Brain (organoid and tissue), 16 donors: ENCODE measurements at places on chromosomes 6 and 20.
A peak's percentile ranks its signal among the peaks of the same experiment; 100 is the strongest.

DNA sequence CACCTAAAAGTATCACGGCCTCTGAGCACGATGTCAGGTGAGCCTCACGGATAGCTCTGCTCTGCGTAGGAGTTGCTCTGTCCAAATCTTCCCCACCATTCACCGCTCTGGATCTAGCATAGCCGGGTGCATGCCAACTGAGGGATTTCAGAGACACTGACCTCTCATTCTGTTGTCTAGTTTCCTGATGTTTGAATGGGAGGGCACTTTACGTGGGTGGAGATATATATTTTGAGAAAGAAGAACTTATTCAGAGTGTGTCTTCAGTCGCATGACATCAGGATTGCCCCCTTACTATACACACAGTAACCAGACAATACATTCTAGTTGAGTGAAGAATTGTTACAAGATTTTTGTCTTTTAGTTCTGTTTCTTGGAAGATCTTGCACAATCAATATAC, 96.5 kb upstream of the CITED2 start:
- DNase-seq: no peak

GRCh38 chr6:121876721-121877120, 441.3 kb downstream of the GJA1 start:
- DNase-seq: no peak

DNA sequence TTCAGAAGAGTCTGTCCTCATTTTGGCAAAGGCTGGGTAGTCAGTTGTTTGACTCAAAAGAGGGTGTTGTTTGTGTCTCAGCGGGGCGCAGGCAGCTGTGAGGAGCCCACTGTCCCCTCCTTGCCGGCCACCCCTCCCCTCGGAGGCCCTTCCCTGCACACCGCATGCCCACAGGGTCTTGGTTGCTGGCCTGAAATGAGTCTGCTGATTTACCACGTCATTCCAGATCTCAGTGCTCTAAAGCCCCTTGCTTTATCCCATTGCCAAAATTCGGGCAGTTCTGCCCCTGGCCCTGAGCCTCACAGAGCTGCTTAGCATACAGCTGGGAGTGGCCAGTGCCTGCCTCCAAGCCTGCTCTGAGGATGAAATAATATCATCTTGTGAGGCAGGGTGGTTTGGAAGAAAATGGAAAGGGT, 220.7 kb downstream of the UST start:
- DNase-seq: peak; percentile 41

DNA sequence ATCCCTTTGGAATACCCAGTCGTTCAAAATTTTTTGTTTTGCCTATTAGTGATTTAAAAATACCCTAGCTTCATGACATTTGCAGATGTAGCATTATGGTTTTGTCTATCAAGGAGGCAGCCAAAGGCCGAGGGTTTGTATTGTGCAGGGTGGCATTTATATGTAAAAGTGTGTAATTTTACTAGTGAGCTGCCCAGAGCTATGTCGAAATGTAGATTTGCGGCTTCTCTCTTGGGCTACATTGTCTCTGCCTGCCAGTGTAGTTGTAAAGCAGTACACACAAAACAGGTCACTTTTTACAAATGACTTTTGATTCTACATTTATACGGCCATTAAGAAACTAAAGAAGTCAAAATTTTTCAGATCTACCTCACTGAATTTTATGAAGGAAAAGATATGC, 87.7 kb downstream of the TSHZ2 start:
- no peak for DNase-seq

- DNase-seq: no peak
Measured at GRCh38 chr6:16909658-16910360, 148.5 kb upstream of the ATXN1 start.

- no peak for DNase-seq
Measured at GRCh38 chr6:15901141-15902115, 227.5 kb upstream of the MYLIP start.

GRCh38 chr20:45835825-45836224, 2.2 kb downstream of the SNX21 start:
- no peak for DNase-seq

DNA sequence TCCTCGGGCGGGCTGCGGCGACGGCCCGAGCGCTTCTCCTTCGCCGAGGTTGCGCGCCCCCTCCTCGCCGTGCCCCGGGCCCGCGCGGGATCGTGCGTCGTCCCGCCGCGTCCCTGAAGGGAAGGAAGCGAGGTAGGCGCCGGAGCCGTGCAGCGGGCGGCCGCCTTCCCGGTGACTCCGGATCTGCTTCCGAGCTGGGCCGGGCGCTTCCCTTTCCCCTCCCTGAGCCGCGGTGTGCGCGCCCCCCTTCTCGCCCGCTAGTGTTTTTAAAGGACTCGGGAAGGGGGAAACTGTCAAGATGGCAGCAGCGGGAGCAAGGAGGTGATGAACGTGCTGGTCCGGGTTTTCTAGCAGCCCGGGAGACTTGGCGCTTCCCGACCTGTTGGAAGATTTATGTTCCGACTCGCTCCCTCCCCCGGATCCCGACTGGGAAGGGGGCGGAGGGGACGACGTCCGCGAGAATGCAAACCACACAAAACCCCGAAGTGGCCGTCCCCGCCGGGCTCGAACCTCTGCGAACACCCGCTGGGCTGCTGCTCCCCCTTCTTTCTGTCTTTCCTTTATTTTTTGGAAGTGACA, 744 bp upstream of the FOXO3 start:
- peak; percentile 86 for DNase-seq

DNA sequence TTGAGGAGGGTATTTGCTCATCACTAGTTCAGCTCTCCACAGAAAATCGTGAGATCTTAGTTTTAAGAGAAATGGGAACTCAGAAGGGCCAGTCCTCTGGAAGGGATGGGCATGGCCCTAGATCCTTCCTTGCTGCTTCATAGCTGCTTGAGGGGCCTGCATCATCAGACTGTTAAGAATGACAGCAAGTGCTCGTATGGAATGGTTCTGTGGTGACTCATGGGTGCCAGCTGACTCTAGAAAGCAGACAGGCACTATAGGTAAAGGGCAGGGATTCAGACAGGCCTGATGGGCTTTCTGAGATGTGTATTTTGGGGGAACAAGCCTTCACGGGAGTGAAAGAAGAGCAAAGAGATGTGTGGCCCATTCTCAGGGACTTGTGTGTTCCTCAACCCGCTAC, 90.8 kb downstream of the MYLK4 start:
- no peak for DNase-seq

DNA sequence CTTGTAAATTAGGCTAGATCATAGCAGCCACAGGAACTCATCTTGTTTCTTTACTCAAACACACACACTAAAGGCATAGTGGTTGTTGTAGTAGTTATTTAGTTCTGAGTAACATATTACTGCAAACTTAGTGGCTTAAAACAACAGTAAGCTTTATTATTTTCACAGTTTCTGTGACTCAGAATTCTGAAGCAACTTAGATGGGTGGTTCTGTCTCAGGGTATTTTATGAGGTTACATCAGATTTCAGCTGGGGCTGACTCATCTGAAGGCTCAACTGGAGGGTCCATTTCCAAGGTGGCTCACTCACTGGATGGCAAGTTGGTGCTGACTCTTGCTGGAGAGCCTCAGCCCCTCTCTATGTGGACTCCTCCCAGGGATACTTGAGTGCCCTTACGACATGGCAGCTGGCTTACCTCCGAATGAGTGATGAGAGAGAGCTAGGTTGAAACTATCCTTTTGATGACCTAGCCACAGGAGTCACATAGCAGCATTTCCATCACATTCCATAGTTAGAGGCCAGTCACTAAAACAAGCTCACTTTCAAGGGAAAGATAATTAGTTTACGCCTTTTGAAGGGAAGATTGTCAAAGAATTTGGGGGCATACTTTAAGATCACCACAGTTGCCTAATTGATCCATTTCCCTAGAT, 136.5 kb upstream of the PRND start:
- no peak for DNase-seq

DNA sequence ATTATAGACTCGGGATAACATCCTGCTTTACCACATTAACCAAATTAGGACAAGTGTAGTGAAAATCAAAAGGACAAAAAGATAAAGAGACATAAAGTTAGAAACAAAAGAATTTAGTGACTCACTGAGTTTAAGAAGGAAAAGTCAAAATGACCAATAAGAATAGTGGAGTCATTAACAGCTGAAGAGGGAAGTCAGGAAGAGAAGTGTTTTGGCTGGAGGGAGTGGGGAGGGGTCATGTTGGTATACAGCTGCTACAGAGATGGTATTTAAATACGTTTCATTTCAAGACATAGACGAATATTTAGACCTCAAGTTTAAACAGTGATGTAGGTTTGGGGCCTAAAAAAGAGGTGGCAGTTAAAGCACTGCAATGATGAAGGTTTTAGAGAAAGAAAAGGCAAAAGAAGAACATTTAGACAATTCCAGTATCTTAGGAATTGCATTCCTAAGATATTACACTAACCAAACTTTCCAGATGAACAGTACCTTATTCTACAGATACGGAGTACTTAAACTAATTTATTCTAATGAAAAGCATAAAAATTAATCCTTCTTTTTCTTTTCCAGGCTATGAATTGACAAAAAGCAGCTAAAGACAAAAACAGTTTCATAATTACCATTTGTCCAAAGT, 10.6 kb downstream of the FKBP5 start:
- no peak for DNase-seq

DNA sequence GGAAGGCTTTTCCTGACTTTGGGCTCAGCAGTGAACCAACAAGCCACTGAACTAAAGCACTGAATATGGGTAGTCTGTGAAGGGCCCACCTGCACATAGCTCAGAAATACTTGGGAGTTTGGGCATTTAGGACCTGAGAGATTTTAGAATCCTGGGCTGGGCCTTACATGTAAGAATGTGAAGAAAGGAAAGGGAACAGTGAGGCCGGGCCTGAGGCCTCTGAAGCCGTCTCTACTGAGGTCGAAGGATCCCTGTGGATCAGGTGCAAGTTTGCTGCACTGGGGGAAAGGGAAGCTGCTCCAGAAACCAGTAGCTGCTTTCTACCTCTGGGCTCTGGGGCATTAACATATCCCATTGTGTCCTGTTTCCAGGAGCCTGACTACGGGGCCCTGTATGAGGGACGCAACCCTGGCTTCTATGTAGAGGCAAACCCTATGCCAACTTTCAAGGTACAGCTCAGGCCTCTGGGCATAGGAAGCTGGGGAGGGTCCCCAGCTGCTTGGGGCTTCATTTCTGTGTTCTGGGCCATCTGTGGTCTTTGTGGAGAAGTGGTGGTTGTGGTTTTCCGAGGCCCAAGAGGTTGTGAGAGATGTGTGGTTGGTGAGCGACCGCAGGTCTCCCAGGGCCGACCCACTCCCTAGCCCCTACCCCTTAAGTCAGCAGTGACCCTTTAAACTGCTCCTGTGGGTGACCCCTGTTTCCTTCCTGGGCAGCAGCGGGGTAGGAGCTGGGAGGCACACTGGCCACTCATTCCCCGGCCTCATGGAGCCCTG, 30.3 kb downstream of the PLCG1 start:
- no peak for DNase-seq

DNA sequence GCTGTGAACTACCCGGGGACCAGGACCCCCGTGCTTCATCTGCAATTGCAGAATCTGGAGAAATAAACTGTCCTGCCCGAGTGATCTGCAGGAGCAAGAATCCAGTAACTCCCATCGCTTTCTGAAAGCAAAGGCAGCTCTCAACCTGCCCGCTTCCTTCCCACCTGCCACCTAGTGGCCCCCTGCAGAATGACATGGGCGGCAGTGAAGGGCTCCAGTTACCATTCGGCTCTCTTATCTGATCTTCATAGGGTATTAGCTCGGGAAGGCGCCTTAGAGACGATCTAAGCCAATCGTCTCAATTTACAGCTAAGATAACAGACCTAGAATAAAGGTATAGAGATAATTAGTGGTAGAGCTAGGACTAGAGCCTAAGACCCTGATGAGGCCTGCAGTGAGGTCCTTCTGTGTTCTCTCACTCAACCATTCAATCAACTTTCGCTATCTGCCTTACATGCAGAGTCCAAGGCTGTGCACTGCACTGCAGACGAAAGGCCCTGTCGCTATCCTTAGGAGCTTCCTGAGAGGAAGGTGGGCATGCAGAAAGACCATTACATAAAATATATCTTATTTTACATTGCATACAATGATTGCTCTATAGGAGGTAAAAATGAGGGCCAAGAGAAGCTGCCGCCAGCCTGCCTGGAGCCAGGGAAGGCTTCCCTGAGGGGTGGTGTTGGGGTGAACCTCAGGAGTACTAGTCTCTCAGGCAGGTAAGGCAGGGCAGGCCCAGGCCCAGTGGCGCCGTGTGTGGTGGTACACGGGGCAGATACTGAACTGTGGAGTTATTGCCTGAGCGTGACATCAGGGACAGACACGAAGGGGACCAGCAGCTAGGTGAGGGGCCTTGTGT, 7.1 kb upstream of the PSMG4 start:
- DNase-seq: peak; percentile 95

- DNase-seq: no peak
Measured at GRCh38 chr6:169967687-169968086, 216.3 kb downstream of the ERMARD start.
